ENCODE measurements at places on chromosomes 2 and 18.

- DNase-seq, result no peak
Measured at GRCh38 chr2:126368758-126369157, 287.2 kb upstream of the GYPC start.

GRCh38 chr2:204473224-204473623 lies 72.1 kb upstream of the PARD3B start:
- no peak for DNase-seq

DNA sequence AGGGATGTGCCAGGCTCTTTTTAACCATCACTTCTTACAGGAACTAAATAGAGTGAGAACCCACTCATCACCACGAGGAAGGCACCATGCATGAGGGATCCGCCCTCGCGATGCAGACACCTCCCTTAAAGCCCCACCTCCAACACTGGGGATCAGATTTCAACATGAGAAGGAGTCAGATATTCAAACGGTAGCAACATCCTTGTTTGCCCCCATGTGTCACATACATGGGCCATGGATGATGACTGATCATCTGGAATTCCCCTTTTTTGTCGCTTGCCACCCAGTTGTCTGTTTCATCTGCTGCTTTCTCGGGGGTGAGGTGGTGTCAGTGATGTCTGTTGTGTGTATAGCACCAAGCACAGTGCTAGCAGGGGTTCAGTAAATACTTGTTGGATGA lies 57.9 kb downstream of the NCK2 start:
- DNase-seq, result peak; percentile 34

DNA sequence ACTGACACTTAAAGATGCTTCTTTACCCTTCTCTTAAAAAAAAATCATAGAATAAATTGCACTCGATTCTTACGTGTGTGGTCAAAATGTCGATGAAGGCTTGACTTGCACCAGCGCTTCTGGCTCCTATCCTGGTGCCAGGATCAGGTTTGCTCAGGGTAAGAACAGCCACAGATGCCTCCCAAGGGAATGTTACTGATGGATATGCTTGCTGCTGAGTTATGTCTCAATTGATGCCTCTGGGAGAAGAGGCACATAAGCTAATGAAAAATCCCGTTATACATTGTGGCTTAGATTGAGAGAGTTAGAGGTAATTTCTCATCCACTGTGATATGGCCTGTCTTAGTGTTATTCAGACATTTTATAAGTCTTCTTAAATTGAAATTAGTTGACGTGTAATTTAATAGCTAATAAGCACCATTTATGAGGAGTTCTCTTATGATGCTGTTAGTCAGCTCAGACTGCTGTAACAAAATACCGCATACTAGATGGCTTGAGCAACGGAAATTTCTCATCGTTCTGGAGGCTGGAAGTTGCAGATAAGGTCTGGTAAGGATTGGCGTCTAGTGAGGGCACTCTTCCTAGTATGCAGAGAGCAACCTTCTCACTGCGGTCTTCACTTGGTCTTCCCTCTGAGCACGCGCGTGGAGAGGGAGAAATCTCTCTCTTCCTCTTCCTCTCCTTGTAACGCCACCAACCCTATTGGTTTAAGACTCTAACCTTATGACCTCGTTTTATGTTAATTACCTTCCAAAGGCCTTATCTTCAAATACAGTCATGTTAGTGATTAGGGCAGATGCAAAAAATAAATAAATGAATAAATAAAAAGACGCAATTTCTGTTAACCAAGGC lies 116.6 kb upstream of the NOSTRIN start:
- no peak for DNase-seq

DNA sequence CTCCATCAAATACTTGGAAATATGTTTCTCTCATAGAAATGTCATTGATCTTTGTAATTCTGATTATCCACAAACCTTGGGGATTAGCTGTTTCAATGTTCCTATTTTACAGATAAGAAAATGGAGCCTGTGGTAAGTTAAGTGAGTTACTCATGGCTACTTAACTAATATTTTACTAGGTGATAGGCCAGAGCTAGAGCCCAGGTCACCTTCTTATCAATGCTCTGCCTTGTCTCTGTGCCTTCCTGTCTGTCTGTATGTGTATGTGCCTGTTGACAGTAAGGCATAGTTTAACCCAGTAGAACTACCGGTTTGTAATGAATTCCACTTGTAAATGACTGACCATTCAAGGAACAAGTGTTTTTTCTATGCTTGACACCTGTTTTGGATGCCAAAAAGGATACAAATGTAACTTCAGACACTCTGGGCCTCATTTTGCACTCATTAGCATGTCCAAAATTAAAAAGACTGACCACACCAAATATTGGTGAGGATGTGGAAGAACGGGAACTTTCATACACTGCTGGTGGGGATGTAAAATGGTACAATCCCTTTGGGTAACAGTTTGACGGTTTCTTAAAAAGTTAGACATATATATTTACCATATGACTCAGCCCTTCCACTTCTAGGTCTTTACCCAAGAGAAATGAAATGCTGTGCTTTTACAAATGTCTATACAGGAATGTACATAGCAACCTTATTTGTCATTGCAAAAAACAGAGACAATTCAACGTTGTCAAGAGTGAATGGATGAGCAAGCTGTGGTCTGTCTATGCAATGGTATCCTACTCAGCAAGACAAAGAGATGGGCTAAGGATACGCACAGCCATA lies 19.6 kb upstream of the IL1A start:
- DNase-seq, result no peak

GRCh38 chr18:60889442-60889841 lies 443.8 kb upstream of the CDH20 start:
- DNase-seq, result no peak

DNA sequence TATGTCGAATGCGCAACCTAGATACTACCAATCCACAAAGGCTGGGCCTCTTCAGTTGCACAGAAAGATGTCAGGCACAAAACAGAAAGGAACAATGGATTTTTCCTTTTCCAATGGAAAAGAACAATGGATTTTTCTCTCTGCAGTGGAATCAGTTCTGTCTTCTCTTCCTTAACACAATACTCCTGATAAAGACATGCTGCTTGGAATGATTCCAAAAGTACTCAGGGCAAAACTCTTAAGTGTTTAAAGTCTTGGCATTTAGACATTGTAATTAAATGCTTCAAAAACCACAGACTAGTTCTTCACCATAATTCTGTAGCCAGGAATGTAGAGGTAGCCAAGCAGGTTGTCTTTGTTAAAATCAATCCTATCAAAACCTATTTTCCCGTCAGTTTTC lies 46.7 kb upstream of the FLACC1 start:
- no peak for DNase-seq

DNA sequence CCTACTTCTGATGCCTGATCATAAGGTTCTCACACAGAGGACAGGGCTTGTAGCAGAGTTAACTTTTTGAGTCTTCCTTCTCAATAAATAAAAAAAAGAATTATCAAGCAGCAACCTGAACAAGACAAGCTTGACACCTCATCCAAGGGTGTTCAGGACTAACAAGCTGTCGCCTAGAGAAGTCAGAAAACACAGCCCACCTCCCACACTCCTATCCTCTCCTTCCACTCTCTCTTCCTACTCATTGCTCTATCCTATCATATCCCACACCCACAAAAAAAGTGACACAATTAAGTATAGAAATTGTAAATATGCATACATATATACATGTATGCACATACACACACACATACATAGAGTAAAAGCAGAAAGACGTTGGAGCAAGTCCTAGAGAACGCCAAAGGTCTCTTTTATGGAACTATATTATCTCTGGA lies 5.4 kb downstream of the NBAS start:
- DNase-seq, result no peak

DNA sequence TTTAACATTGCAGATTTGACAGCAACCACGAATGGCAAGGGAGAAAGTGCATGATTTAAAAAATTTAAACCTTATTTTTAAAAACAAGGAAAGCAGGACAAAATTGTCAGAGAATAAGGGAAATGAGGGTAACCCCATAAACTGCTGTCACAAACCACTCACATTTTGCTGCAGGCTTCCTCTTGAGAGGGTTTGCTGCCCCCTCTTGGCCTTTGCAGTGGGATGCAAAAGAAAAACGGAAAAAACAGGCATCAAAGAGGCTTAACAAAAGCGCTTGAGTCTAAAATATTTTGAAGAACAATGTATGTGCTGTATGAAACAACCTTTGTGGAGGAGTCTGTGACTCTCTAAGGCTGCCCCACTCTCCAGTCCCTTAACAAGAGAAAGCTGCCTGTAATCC lies 91.6 kb downstream of the TMX3 start:
- no peak for DNase-seq

GRCh38 chr2:62304429-62305417 lies 108.8 kb downstream of the B3GNT2 start:
- DNase-seq, result no peak

- no peak for DNase-seq
Measured at GRCh38 chr18:29063346-29063745, 886.4 kb upstream of the CDH2 start.

DNA sequence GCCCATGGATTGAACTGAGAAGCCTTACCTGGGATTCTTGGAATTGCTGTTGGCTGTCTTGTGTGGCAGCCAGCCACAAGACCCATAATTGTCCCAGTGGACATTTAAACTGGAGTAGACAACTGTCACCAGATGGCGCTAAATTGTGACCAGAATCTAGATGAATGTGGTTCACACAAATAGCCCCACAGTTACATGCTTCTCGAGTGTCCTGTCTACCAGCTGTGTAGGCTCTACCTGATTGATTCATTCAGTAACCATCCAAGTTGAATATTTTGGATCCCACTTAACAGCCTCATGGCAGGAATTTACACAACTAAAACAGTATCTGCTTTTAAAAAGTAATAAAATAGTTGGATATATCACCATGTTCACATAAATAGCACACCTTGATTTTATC lies 73.2 kb downstream of the MAP4K4 start:
- DNase-seq, result no peak

DNA sequence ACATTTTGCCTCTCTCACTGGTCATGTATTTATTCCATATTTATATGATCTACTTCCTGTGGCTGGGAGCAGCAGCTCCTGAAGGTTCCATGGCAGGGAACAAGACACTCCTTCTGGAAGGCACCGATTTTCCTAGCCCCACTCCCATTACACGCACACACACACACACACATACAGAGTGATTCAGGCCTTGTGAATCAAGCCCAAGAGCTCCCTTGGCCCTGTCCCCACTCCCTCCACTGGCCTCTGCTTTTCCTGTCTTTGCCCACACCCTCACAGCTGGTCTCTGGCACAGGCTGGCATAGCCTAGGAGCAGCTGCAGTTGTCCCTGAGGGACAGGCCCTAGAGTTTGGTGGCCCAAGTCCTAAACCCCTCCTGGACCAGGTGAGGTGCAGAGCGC lies 201.7 kb downstream of the NAPG start:
- DNase-seq, result no peak

- no peak for DNase-seq
Measured at GRCh38 chr2:239892441-239893235, 132.5 kb downstream of the NDUFA10 start.

DNA sequence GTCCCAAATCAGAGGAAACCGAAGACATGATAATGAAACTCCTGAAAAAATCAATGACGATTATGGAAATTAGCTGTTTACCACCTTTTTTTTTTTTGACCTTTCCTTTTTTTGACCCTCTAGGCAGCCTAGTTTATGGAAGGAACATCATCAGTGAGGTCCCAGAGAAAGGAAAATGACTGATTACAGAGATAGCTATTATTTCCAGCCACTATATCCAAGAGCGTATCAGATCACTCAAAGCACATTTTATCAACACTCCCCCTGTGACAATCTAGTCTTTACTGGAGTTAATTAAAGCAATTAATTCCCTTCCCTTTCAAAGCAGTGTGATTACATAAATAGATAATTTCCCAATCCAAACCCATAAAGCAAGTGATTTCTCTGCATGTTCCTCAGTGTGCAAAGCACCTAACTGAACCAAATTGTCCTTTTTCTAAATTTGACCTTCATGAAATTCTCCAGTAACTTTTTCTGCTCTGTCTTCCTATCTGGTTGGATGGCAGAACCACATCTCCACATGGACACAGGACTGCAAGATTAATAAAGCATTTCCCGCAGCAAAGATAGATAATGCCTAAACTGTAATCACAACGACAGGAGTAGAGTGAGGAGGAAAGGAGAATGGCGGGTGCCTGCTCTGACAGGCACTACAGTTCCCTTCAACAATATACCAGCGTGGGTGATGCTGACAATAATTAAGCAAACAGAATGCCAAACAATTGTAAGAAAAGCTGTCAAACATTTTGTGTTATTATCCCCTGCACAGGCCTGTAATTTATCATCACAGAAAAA lies 194.4 kb downstream of the SLC8A1 start:
- no peak for DNase-seq

DNA sequence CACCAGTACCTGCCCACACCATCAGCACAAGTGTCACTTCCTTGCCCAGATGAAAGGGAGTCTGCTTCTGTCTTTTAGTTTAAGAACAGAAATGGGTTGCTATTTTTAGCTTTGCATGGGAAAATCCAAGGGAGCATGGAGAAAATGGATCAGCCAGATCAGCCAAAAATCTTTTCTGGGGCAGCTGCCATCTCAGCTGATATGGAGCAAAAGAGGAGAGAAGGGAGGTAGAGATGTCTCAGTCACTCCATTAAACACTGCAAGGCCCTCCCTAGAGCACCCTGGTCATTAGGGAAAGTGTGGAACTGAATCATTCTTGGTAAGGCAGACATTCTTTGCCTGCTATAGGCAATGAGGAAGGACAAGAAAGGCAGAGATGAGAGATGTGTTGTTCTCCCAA lies 79.9 kb downstream of the CTAGE1 start:
- DNase-seq, result no peak

GRCh38 chr18:39058386-39059000 lies 1492.9 kb upstream of the CELF4 start:
- DNase-seq, result no peak

DNA sequence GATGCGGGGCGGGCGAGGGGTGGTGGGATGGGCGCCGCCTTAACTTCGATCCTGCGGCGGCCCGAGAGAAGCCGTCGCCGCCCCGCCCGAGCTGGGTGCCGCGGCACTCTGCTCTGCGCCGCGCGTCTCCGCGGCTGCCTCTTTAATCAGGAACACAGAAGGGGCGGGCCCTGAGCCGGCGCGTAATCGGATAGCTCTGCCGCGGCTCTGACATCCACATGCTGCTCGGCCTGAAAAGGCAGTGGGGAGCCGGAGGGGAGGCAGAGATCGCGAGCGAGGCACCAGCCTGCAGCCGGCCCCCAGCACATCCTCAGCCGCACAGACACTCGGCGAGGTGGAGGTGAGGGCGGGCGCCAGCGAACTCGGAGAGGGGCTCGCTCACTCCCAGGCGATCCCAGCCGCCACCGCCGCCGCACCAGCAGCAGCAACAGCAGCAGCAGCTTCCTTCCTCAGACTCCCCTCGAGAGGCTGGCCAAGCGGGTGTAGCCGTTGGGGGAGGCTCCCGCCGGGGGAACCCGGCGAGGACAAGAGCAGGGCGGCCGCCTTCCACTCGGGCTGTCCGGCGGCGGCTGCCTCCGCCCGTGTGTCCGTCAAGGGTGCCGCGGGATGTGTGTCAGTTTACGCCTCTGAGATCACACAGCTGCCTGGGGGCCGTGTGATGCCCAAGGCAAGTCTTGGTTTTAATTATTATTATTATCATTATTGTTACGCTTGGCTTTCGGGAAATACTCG lies at the start of gene NRP2:
Gene NRP2 (plus strand): TSS at position 263 of the 732 bp plus-strand sequence. CDS start 790 bp downstream, outside the sequence.
- peak; percentile 52 for DNase-seq

GRCh38 chr2:141699573-141699972 lies 431.2 kb downstream of the LRP1B start:
- no peak for DNase-seq

All from stimulated activated CD4-positive, alpha-beta T cell treated with anti-CD3 and anti-CD28 coated beads, Interleukin-12 subunit alpha, Interleukin-12 subunit beta, amount 100 ng/mL, for 4 hours (primary cell).